ENCODE measurements at places on chromosomes 3 and 15.

- DNase-seq: no peak
Observed at GRCh38 chr3:126753191-126754160, 49.4 kb downstream of the CHCHD6 start.

DNA sequence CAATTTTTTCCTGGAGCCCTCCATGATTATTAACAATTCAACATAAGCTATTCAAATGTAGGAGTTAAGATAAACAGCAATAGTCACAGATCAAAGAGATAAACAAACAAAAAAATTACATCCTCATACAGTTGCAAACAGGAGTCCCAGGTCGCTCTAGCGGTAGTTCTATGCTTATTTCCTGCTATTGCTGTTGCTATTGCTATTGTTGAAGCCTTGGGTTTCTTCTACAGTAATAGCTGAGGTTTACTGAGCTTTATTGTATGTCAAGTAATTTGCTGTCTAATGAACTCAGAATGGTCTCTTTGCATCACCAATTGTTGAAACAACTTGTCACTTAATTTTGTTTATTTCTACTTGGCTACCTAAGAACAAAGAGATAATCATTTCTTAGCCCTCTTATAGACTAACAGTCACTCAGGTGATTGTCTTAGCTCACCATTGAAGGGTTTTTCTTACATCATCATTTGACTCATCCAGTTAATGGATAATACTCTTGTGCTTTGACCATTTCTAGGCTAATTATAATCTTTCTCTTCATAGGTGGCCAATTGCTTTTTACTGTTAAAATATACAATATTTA, 654.6 kb downstream of the MECOM start:
- DNase-seq: no peak

GRCh38 chr15:65404186-65404872, 18.4 kb downstream of the IGDCC4 start:
- no peak for DNase-seq

DNA sequence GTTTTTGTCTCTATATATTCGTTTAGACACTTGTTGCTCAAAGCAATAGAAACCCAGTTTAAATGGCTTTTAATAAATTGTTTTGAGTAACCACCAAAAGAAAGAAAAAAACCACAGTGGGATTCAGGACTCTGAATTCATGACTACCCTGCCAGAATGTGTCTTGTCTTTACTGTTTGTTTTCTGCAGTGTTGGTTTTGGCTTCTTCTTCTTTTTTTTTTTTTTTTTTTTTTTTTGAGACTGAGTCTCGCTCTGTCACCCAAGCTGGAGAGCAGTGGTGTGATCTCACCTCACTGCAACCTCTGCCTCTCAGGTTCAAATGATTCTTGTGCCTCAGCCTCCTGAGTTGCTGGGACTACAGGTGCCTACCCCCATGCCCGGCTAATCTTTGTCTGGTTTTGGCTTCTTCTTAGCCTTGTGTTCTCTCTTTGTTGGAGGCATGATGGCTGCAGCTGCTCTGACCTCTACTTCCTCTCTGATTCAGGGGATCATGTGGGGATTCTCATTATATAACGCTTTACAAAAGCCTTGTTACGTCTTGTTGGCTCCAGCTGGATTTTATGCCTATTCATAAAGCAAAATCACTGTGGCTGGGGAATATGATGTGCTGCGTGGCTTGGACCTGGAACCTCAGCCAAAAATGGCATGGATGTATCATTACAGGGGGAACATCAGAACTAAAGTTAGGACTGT, 54.0 kb downstream of the PLS1 start:
- no peak for DNase-seq

DNA sequence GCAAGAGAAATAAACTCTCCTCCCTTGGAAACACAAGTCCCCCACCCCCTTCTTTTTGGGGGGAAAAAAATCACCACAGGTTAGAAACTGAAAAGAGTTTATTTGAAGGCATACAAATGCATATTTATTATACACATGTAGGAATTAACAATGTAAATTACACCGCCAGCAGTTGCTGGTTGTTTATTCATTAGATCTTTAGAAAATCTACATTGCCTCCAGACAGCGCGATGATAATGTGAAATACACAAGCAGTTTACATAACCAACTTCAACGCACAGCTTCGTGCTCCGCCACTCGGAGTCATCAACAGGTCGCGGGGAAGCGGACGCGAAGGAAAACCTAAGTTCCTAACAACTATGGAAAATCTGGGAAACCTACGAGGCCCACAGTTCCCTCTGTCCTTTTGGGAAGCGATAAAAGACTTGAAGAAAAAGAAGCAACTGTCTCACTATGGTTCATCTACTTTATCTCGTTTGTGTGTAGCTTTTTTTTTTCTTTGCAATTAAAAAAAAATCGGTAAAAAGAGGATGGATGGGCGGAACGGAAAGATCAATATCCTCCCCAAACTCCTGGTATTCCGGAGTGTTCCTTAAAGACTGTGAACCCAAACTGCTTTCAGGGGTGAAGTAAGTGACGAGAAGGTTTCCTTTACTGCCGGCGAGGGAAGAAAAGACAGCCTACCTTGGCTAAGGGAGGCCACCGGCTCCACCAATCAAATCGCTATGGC, 8.4 kb upstream of the FOXB1 start:
- DNase-seq: no peak

- DNase-seq: no peak
Observed at GRCh38 chr3:133294253-133294652, 105.6 kb upstream of the BFSP2 start.

DNA sequence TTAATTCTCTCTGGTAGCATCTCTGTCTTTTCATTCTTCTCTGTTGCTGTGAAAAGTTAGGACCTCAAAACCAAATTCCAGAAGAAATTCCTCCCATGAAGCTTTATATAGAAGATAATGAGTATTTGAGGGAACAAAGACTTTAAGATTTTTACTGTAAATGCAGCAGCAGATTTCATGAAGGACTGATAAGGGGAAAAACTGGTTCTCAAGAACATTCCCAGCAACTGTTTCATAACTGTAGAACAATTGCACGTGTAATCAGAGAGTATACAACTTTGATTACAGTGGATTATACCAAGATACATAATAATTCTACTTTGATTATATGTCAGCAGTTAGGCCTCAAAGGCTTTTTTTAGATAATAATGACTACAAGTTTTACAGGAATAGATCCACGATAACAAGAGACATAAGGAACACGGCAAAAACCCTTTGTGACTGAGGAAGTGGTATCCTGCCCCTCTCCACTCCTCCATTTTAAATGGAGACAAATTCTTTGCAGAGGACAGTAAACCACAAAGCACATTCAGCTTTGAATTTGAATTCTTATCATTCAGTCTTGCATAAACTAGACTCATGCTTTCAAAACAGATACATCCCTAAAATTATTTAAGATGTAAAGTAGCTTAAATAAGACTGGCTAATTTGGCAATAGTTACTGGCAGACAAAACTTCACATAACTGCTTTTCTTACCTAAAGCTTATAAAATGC, 42.9 kb upstream of the DIPK2A start:
- DNase-seq: no peak

Measured in stimulated activated CD4-positive, alpha-beta T cell treated with anti-CD3 and anti-CD28 coated beads, Interleukin-4, amount 100 ng/mL, for 24 hours (primary cell).